Stimulated activated CD8-positive, alpha-beta memory T cell treated with anti-CD3 and anti-CD28 coated beads, Interleukin-2, amount 100 ng/mL, for 1 hour (primary cell): ENCODE measurements at places on chromosomes 16 and 17.

DNA sequence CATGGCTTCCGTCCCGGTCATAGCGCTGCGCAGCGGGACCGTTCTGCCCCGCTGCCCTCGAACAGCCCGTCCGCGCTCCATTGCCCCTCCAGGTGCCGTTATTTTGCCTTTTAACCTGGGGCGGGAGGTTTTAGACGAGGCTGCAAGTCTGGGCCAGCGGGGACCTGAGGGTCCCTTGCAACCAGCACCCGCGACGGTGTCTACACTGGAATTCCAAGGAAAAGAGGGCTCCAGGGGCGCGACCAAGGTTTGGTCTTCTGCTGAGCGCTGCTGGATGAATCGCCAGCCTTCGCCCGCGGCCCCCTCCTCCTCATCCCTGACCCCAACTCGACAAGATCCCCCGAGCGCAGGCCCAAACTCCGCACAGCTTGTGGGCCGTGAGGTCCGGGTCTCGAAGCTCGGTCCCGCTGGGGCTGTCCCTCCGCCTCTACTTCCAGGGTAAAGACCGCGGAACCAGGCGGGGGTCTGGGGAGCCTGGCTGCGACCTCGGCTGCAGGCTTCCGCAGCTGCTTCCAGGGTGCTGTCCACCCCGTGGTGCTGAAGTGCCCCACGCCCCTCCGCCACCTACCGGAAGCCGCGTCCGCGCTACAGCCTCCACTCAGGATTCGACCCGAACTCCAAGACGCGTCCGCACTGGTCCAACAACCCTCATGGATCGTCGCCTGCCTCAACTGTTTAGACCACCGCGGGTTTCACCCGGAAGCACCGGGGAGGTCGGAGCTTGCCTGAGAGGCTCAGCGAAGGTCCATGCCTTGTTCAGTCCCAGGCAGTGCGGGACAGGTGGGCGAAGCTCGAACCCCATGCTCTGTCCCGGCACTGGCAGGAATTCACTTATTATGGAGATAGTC is 10.1 kb upstream of the CA4 start:
- DNase-seq, result peak; percentile 28

DNA sequence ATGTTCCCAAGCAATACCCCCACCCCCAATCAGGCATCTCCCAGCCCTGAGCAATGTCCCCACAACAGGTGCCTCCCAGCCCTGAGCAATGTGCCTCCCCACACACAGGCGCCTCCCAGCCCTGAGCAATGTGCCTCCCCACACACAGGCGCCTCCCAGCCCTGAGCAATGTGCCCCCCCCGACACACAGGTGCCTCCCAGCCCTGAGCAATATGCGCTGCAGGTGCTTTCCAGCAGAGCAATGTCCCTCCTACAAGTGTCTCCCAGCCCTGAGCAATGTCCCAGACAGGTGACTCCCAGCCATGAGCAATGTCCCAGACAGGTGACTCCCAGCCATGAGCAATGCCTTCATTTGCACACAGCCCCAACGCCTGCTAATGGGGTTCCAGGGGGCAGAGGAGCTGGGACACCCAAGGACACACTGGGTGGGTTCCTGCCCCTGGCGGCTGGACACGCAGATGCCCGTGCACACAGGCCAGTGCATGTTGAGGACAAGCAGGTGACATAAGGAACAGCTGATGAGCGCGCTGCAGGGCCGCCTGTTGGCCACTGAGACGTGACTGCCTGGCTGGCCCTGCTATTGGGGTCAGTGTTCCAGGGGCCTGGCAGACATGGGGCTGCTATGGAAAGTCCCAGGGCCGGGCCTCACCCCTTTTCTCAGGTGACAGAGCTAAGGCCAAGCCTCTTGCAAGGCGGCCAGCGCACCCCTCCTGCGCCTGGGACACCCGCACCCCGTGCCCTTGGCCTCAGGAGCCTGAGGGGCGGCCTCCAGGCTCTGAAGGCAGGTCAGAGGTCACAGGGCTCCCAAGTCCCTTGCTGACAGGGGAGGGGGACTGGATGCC is 26.9 kb upstream of the PABPN1L start:
- no peak for DNase-seq

DNA sequence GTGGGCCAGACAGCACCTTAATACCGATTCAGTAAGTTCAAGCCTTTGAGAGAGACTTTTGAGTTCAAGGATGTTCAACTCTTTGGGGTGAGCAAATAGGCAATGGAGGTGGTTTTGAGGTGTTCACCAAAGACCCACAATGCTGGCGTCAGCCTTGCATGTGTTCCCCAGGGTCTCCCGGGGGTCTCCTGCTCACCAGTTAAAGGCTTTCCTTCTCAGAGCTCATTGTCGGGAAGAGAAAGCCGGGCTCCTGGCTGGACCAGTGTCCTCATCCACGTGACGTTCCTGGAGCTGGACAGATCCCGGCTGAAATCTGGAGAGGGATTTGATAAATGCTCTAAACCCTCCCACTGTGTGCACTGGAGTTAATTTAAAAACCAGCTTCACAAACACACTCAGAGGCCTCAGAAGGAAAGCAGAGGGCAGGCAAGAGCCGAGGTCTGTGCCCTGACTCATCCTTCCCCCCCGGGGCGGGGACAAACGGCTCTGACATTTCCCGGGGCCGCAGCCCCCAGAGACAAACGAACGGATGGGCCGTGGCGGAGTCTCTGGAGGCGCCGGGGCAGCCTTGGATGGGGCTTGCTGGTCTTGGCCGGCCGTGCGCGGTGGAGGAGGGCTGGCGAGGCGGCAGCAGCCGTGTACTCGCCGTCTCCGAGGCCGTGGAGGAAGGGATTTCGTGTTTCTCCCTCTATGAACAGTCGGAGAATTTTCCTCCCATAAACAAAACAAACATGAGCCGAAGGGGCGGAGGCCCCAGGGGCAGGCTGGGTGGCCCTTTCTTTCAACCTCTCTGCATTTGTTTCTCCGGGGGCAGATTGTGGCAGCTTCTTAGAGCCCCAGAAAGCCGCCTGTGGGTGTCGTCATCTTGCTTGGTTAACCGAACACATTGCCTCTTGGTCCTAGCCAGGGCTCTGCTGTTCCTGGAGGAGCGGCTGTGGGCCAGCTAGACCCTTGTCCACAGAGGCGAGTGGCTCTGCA is 94.2 kb downstream of the NTN1 start:
- peak; percentile 25 for DNase-seq

GRCh38 chr17:1519678-1520077 is 3.3 kb upstream of the INPP5K start:
- DNase-seq, result no peak

DNA sequence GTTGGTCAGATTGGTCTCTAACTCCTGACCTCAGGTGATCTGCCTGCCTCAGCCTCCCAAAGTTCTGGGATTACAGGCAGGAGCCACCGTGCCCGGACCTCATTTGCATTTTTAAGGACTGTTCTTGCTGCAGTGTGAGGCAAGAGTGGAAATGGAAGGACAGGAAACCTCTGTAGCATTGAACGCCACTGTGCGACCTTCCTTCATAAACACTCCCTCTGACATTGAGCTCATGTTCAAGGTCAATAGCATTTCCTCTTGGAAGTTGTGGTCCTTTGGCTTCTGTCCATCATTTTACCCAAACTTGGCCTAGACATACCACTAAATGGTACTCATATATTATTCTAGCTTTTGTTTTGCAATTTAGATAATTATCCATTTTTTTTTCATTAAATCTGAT is 32.8 kb upstream of the ABCA8 start:
- DNase-seq, result no peak

GRCh38 chr17:8133399-8133798 is 9.5 kb upstream of the HES7 start:
- DNase-seq, result no peak

- DNase-seq, result no peak
Observed at GRCh38 chr17:32723310-32723955, 153.5 kb downstream of the MYO1D start.

- no peak for DNase-seq
Observed at GRCh38 chr16:27515874-27516353, 33.8 kb downstream of the GTF3C1 start.

GRCh38 chr17:79137789-79138165 is 63.2 kb downstream of the ENGASE start:
- DNase-seq, result no peak

- no peak for DNase-seq
Observed at GRCh38 chr16:73890186-73891128, 406.2 kb upstream of the PSMD7 start.

DNA sequence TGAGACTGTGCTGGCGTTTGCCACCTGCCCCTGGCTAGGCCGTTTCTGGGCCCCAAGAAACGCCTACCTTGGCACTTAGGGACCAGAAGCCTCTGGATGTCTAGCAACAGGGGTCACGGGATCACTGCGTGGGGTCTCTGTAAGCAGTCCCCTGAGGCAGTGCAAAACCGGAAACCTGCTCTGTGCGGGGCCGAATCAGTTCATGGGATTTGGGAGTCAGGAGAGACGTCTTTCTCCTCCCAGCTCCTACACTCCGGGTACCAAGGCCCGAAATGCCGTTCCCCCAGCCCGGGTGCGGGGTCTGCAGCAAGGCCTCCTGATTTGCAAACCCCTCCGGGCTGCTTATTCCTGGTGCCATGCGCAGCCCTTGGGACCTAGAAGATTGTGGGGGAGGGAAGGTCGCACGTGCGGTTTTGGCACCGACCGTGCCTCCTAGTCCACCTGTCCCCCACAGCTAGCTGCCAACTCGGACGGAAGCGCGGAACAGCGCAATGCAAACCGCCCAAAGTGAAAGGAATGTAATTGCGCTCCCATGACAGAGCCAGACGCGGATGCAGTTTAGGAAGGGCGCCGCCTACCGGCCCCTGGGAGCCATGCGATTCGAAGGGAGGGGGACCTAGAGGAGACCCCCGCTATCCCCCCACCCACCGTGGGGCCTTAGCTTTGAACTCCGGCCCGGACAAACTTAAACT is 6.5 kb downstream of the IRX5 start:
- DNase-seq, result no peak

DNA sequence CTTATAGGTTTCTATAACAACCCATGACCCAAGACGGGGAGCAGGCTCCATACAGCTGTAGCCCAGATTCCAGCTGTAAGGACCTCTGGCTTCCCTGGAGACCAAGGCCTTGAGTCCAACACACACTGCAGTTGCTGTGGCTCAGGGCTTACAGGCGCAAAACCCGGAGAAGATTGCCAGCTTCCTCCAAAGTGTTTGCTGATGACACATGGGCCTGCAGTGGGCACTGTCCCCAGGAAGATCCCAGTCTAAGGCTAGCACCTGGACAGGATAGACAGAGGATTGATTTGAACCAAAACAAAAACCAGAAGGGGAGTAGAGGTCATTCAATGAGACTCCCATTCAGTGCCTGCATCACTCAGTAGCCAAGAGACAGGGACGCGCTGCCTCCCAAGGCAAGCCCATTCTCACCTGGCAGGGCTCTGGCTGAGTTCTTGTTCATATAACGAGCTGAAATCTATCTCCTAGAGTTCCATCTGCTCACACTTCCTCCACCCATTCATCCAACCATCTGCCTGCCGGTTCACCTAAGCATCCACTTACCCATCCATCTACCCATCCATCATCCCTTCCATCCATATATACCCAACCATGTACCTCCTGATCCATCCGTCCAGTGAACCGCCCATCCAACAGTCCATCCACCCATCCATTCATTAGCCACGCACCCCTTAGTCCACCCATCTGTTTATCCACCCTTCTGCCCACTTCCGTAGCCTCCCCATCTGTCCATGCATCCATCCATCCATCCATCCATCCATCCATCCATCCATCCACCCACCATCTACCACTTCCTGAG is 10.2 kb downstream of the RAB11FIP4 start:
- no peak for DNase-seq

GRCh38 chr17:9887508-9887907 is 17.6 kb downstream of the RCVRN start:
- DNase-seq, result no peak

DNA sequence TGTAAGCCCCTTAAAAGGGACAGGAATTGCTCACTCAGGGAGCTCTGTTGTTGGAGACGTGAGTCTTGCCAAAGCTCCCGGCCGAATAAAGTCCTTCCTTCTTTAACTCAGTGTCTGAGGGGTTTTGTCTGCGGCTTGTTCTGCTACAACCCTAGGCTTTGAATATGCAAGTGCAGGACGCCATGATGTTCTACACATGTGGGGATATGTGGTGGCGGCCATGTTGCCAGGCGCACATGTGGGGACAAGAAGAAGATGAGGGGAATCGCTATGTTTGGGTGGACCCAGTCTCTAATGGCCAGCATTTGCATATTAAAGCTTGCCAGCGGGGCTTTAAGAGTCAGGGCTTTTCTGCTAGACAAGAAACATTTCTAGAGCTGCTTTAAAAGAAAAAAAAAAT is 96.8 kb upstream of the CA10 start:
- DNase-seq, result no peak

GRCh38 chr17:61322325-61323002 is 77.2 kb upstream of the TBX2 start:
- DNase-seq, result no peak

- DNase-seq, result no peak
Observed at GRCh38 chr16:20844588-20844987, 38.3 kb downstream of the REXO5 start.

GRCh38 chr16:25270577-25270976 is 12.9 kb upstream of the ZKSCAN2 start:
- DNase-seq, result no peak

- DNase-seq, result no peak
Observed at GRCh38 chr16:59067205-59067604, 333.1 kb upstream of the GOT2 start.

- no peak for DNase-seq
Observed at GRCh38 chr17:45581860-45582259, 91.3 kb upstream of the PLEKHM1 start.

DNA sequence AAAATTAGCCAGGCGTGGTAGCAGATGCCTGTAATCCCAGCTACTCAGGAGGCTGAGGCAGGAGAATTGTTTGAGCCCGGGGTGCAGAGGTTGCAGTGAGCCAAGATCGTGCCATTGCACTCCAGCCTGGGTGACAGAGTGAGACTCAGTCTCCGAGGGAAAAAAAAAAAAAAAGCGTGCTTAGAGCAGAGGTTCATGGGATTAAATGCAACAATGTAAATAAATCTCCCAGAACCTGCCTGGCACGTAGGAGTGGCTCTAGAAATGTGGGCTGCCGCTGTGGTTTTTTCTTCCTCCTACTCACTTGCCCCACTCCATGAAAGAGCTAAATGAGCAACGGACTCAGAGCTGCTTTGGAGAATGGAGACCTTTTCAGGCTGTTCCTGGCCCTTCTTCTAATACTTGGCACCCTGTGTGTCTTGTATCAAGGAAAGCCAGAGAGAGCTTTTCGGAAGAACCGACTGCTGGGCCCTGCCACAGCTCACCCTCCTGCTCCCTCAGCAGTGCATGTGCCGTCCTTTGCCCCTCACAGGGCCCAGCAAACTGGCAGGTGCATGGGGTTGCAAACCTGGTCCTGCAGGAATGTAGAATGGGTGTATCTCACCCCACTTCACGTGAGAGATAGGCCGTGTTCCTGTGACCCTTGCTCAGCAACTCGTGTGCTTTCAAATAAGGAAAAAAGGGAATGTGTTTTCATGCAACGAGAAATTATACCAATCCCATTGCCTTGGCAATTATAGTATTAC is 52.0 kb downstream of the LDHD start:
- no peak for DNase-seq
